ENCODE measurements at places on chromosomes 1 and 21.

DNA sequence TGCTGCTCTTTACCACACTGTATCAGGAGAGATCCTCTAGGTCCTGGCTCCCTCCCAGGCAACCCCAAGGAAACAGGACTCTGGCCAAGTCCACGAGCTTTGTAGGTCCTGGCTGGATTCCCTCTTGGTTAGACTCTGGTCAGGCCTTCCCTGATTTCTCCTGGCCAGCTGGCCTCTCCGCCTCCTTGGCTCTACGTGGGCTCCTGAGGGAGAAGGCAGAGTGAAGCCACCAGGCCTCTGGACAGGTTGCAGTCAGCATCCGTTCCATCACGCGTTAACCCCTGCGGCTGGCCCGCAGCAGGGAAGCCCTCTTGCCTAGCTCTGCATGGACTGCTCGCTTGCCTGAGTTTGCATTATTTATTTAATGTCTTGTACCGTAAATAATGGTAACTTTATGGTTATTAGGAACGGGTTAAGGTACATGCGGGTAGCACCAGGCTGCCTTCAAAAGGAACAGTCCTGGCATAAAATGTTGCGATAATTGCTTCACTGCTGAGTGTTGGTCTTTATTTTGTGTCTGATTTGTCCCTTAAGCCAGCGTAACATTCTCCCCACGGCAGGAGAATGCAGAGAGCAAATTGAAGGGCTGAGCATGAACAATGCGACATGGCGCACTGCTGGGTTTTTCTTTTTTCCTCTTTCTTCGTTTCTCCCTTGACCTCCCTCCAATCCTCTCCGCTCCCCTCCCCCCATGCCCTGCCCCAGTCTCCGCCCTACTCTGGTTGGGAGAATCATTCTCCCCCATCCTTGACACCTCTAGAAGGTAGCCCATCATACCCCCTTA, 100.3 kb downstream of the RNF220 start:
- no peak for DNase-seq

- DNase-seq = no peak
Observed at GRCh38 chr1:59718064-59718988, 96.4 kb upstream of the HOOK1 start.

DNA sequence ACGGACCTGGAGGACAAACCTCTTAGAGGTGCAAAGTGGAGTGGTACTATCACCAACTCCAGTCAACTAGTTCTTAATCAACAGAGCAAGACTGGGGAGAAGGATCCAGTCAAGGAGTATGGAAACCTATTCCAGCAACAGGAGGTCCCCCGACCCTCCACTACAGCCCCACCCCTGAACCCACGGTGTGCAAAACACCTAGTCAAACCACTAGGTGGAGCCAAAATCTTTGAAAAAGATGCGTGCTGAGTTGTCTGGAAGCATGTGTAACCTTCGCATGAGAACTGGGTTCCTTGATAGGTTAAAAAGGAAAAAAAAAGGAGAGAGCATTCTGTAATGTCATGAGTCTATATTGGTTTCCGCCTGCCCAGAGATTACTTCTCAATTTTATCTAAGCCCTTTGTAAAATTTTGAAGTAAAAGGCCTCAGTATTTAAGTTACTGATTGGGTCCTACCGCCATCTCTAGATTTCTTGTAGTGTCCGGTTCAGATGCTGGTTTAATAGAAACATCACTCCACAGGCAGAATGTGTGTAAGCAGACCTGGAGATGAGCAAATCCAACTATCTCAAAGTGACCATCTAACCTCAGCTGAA, 81.9 kb upstream of the HAO2 start:
- peak; percentile 20 for DNase-seq

DNA sequence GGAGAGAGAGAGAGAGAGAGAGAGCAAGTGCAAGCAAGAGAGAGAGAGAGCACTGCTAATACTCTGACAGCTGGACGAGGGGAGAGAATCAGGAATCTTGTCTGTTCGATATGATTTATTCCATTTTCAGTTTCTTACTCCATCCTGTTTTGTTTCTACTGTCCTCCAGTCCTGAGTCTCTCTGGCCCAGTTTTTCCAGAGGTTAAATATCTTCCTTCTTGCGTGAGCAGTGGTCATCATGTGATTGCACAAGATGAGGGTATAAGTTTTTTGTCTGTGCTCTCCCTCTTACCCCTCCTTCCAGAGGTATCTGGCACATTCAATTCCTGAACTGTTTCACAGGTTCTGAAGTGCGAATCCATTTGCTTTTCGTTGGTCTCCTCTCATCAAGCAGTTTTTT, 16.8 kb downstream of the UBE2U start:
- no peak for DNase-seq

- no peak for DNase-seq
Observed at GRCh38 chr1:25610822-25611630, 5.6 kb upstream of the MAN1C1 start.

GRCh38 chr1:151047591-151047924, at the start of gene C1orf56:
TSS of gene C1orf56 (plus strand) at chr1:151047751. CDS start at chr1:151047848, 97 bp downstream.
- peak; percentile 69 for DNase-seq

DNA sequence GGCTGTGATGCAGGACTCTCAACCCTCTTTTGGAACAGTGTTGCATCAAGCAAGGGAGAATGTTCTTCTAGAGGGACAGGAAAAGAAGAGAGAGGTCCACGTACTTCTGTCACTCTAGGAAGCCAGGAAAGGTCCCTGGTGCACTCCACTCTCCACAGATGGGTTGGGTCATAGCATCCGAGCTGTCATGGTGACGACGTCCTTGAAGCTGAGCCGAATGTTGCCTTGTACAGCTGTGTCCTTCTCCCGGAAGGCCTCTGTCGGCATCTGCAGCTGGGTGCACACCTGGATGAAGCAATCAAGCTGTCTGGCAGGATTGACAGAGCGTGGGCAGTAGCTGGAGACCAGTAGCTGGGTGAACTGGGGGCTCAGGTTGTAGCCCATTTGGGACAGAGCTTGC, 12.5 kb downstream of the MDM4 start:
- DNase-seq = no peak

GRCh38 chr21:44759628-44760285, 41.9 kb downstream of the UBE2G2 start:
- DNase-seq = no peak

Data from activated naive CD8-positive, alpha-beta T cell treated with anti-CD3 and anti-CD28 coated beads for 36 hours (primary cell).